ENCODE measurements at places on chromosomes 5 and 9. TPM values are rescaled to one million over a fixed set of nuclear protein-coding genes. Genes with fewer than 3 reads are reported as not detected.

- DNase-seq = no peak
These were observed 77.1 kb downstream of the BAAT start for GRCh38 chr9:101307524-101308213.

DNA sequence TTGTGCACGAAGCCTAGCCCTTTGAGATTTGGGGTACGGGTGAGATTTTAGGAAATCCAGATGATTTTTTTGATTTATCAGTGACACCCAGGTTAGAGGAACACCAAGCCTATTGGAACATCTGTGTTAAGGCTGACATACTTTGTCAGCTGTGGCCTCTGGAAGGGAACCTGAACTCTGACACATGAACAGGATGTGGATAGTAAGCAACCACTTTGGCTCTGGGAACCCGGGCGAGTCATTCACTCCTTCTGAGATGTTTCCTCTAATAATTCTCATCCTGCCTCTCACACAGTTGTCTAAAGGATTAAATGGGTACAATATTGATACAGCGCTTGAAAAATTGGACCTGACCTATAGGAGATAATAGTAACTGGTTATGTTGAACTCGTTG, 67.8 kb downstream of the FGF1 start:
- no peak for DNase-seq

GRCh38 chr5:137148655-137149054, 350.5 kb downstream of the SPOCK1 start:
- DNase-seq = no peak

MARVELD2 gene
- 0.25 TPM for polyA plus RNA-seq

PCDHB2 gene
- 4.5 TPM for polyA plus RNA-seq

NPR3 gene
- polyA plus RNA-seq = 18.0 TPM

AJM1 gene
- 2.1 TPM for polyA plus RNA-seq

ADAMTSL2 gene
- 3.8 TPM for polyA plus RNA-seq
